ENCODE measurements at places on chromosomes 4 and X.

DNA sequence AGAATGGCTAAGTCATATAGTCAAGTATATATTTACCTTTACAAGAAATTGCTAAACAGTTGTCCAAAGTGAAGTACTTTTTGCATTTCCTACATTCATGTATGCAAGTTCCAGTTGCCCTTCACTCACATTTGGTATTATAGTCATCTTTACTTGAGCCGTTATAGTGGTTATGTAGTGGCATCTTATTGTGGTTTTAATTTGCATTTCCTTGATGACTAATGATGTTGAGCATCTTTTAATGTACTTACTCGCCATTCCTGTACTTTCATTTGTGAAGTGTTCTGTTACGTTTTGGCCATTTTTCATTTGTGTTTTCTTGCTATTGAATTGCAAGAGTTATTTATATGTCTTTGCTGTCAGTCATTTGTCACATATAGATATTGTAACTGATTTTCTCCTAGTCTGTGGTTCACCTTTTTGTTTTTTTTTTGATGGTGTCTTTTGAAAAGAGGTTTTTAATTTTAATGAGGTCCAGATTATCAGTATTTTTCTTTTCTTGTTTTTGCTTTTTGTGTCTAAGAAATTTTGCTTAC is 27.6 kb downstream of the ARFIP1 start:
- no peak for DNase-seq

DNA sequence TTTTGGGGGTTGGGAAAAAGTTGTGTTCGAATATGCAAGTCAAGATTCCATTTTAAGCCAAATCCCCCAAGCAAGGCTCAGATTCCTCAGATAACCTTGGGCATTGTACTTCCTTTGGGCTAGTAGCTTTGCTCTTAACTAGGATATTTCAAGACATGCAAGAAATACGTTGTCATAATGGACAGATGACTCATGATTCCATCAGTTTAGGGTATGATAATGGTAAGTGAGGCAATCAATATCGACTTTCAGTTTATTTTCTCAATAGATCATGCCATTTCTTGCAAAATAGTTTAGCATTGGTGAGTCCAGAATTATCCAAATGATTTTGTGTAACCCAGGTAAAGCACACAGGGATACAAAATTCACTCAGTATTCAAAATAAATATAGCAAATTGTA is 25.4 kb downstream of the CFAP299 start:
- DNase-seq, result no peak

GRCh38 chrX:21838937-21839333 is 482 bp upstream of the MBTPS2 start:
- DNase-seq, result no peak

DNA sequence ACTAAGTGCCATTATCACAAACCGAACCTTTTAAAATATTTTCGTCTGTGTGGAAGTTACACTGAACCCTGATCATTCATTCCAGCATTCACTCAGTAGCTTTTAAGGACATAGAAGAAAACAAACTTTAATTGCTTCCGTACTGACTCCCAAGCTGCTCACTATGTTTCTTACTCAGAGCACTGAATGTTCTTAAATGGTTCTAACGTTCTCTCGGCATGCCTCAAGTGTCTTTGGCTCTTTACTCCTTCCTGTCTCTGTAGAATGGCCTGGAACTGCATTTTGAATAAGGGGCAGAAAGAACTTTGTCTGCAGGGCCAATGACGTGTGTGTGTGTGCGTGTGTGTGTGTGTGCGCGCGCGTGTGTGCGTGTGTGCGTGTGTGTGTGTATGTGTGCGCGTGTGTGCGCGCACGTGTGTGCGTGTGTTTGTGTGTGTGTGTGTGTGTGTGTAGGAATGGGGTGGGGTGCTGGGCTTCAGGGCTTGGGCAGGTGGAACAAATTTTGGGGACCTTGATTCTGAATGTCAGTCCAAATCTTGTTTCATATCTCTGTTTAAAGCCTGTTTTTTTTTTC is 50.5 kb upstream of the PAQR3 start:
- no peak for DNase-seq

DNA sequence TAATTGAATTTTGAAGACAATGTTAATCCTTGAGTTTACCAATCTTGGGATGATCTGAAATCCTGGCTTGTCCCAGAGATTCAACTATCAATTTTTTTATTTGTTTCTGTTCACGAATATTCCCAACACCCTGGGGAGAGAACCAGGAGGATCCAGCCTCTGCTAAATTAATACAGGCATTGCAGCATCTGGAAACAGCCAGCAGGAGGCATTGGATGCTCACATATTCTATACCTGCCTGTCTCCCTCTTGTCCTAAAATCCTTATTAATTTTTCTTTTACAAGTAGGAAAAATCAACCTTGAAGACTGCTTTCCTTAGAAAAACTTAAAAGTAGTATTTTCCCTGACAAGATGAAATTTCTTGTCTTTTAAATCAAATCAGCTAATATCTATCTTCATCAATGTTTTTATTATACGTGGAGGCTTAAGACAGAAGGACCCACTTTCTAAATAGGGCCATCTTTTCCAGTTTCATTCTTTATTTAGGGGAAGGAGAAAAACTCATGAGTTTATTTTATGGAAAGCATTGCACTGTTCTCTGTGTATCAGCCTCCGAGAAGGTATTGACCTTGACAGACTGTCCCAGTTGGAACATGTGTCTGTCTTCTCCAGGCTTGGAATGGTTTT is 102.4 kb downstream of the CLNK start:
- DNase-seq, result no peak

Measured in posterior cingulate gyrus (tissue), 11 donors.